ENCODE measurements at places on chromosomes 5 and 9.

DNA sequence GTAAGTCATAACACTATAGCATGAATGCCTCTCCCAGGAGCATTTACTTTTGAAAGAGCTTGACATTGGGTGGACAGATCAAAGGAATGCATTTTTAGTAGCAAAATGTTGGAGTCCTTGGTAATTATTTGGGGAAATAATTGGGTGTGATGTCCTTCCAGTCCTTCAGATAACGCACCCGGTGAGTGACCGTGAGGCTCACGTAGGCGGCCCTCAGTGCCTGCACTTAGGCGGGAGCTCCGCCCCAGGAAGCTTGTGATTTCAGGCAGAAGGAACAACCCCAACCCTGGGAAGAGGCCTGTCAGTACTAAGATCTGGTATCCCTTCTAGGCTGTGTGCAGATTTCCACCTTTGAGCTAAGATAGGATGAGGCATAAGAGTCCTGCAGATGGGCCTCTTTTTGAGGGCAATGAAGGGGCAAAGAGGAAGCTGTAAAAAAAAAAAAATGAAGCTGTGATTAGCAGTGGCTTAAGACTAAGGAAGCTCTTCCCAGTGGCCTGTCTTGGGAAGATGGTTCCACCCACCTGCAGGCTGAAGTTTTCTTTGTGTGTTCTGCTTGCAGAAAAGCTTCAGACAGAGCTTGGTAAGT lies 14.9 kb downstream of the BTNL9 start:
- no peak for DNase-seq

DNA sequence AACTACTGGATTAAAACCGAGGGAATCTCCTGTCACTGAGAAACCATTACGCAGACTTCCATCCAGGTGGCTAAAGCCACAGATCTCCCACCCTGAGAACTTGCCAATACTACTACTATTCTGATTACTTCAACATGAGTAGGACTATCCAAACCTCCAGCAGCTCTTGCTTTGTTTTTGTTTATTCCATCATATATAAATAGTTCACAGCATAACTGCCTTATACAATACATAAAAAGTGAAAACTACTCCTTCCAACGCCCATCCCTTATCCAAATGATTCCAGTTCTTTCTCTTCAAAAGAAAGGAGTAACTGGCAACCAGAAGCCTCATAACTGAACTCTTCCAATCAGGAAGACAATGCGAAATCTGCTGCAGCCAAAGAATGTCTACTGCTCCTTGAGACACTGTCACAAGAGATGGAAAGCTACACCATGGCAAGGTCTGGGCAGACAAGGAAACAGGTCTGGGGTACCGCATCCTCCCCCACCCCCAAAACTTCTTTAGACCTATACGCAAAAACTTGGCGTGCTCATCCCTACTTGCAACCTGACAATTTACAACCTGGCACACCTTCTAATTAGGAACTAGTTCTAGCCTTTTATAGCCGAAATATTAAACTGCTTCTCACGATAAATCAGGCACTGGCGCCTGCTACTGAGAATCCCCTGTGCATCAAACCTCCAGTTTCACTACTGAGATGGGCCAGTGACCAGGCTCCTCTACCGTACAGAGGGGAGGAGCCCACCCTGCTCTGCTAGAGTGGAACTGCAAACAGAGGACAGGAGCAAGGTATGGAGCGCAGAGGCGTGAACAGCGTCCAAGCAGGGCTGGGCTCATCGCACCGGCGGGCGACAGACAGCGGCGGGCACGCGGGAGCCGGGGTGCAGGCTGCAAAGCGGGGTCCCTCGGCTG lies 986 bp downstream of the PLPP1 start:
- peak; percentile 35 for DNase-seq

GRCh38 chr5:14108170-14108996 lies 34.8 kb upstream of the TRIO start:
- peak; percentile 60 for DNase-seq

- DNase-seq, result no peak
Observed at GRCh38 chr5:28751396-28751795, 1713.0 kb upstream of the CDH9 start.

GRCh38 chr9:5978523-5978922 lies 36.9 kb downstream of the RANBP6 start:
- DNase-seq, result no peak

DNA sequence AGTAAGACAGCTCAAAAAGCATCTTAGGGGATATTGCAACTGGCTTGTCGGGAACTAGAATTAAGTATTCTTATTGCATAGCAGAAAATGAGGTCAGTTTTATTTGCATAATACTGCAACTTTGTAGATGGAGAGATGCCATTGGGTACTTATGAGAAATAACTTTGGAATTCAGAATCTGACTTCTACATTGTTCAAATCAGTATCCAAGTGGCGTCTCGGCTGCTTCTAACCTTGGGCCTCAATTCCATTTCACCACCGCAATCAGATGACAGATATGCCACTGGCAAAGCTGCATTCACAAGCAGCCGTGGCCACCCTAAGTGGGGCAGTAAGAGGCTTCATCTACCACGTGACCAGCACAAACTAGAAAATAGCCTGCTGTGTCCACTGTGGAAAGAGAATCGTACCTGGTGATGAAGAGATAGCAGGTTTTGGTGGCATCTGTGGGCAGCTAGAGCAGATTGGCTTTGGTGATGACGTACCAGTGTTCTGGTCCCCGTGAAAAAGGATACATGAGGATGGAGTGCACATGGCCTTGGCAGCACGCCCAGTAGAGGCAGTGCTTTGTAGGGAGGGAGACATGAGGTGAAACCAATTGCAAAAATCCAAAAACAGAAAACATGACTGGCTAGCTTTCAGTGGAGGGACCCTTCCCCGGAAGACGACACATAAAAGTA lies 116.6 kb downstream of the KLHL3 start:
- DNase-seq, result peak; percentile 46

- DNase-seq, result no peak
Observed at GRCh38 chr9:34518896-34519295, 3.9 kb downstream of the ENHO start.

DNA sequence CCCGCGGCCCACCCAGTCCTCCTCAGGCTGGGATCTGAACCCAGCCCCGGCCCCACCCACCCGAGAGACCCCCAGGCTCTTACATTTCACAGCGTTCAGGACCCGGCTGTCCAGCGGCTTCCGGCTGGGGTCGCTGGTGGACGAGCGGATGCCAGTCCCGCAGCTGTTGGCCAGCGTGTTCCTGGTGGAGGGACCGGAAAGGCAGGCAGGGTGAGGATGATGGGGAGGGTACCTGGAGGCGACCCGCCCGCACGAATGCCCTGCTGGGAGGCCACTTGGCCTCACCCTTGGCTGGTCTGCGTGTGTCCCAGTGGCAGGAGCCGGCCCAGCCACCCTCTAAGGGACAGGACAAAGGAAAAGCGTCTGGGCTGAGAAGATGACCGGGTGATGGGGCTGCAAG lies 51.9 kb upstream of the UBAC1 start:
- no peak for DNase-seq

GRCh38 chr5:43245724-43246385 lies 53.8 kb downstream of the NIM1K start:
- DNase-seq, result no peak

DNA sequence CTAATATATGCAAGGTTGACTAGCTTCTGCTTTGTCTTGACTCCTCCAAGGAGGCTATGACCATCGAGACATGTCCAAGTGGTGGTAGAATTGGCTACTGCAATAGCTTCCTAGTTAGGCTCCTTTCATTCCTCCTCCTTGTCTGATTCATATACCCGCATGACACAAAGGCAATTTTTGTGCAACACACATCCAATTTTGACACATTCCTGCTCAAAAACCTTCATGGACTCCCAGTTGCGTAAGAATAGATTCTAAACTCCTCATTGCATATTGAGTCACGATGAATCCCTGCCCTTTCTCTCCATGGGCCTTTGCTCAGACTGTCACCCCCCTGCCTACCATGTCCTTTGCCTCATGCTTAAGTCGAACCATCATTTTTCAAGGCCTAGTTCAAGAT lies 344.5 kb downstream of the ACTL7B start:
- no peak for DNase-seq

DNA sequence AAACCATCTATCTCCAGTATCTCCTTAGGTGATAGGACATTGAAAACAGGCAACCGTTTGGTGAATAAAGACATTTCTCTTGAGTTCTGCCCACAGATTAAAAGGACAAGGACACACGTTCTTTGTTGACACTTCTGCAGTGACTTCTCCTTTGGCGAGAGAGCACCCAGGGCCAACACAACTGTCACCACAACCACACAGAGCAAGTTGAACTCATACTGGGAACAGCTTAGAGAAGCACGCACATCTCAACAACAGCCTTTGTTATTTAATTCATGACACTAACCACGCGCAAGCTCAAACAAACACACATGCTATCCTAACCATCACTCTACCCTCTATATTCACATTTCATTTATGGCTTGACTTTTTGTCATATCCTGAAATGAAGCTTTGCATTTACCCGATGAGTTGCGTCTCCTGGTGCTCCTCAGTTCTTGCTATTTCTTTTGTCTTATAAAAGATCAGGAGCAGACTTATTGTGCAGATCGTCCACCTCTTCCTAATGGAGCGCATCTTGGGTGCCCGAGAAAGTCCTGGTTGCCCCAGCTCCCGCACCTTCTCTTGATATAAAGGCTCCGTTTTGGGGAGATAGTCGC lies 543 bp downstream of the ST8SIA4 start:
- peak; percentile 25 for DNase-seq

DNA sequence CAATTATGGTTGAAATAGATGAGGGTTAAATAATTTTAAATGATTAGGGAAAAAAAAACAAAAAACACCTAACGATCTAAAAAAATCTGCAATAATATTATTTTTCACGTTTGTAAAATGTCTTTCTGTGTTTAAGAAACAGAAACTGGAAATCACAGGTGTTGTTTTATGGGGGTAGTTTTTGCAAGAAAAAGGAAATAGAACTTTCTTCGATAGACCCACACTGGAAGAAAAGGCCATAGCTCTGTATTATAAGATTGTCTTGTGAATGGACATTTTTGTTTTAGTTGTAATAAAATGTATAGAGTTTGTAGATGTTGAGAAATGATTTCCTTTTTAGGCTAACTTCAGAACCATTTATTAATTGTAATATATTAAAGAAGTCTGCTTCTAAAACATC lies 5.5 kb downstream of the CSNK1G3 start:
- DNase-seq, result no peak

GRCh38 chr9:95852059-95853032 lies 23.1 kb upstream of the ERCC6L2 start:
- peak; percentile 70 for DNase-seq

- DNase-seq, result no peak
Observed at GRCh38 chr9:69951411-69951810, 92.2 kb upstream of the MAMDC2 start.

GRCh38 chr9:843427-843785 lies 1.9 kb downstream of the DMRT1 start:
- DNase-seq, result no peak

- DNase-seq, result no peak
Observed at GRCh38 chr9:93579711-93580516, 3.5 kb downstream of the PHF2 start.

DNA sequence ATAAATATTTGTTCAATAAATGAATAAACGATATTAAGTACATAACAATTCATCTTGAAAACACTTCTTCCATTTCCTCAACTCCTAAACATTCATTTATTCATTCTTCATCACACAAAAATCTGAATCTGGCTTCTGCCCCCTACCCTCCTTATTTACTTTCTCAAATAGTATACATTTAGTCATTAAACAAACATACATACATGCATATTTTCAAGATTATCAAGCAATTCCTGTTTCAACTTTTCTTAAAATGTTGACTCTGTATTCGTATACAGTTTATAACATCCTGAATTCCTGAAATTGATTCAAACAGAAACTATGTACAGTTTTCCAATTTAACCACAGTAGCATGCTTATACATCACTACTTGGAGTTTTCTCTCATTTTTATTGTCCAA lies 129.0 kb downstream of the MUSK start:
- no peak for DNase-seq

DNA sequence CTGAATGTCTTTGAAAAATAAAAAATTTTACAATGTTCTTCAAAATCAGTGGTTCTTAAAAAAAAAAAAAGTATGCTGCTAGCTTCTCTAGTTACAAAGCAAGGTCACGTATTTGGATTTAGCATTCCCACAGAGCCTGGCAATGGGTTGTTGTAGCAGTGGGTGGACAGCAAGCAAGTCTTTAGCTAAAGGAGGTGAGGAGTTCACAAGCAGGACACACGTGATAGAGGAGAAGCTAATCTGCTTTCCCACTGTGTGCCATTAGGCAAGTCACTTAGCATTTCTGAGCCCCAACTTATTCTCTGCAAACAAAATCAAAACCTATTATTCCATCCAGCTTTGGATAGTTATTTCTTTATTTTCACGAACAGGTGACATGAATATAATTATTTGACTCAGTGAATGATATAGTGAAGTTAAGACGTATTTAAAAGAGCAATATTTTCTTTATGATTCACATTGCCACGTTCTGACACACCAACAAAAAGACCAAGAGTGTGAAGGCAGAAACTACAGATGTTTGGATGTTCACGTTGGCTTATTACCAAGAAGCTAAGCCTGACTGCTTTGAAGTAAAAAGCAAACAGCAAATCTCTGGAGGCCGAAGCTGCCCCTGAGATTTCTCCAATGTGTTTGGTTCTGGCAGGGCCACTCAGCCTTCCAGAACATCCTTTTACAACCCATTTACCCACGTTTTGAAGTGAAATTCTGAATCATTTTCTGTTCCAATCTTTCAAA lies 612.1 kb upstream of the CDH6 start:
- no peak for DNase-seq

DNA sequence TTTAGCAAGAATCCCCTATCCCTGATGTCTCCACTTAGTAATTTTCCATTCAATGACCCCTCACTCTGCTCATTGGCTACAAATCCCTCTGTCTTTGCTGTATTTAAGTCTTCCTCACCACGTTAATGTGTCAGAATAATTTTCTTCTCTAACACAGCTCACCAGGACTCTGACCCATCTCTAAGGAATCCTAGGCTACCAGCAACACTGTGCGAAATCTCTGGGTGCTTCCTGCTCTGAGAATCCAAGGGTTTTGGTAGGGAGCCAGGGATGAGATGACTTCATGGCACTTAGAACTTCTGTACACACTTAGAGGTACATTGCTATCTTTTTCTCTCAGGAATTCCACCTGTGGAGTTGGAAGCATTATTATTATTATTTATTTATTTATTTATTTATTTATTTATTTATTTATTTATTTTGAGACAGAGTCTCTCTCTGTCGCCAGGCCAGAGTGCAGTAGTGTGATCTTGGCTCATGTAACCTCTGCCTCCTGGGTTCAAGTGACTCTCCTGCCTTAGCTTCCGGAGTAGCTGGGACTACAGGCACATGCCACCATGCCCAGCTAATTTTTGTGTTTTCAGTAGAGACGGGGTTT lies 53.5 kb downstream of the FOXI1 start:
- no peak for DNase-seq

- no peak for DNase-seq
Observed at GRCh38 chr9:89863141-89863540, 258.3 kb downstream of the GADD45G start.

- no peak for DNase-seq
Observed at GRCh38 chr5:32810804-32811203, 99.7 kb downstream of the NPR3 start.
